NCI-H1105 (cell line): ENCODE measurements at places on chromosomes 3 and 15.
A peak's percentile ranks its signal among the peaks of the same experiment; 100 is the strongest.

GRCh38 chr3:152969557-152970300 is 134.8 kb downstream of the P2RY1 start:
- DNase-seq: no peak

GRCh38 chr15:48400086-48400485 is 68.9 kb downstream of the DUT start:
- no peak for DNase-seq

GRCh38 chr3:140432229-140432669 is 245.6 kb upstream of the TRIM42 start:
- DNase-seq: peak; percentile 95

GRCh38 chr3:78994174-78995027 is 773.4 kb downstream of the ROBO1 start:
- no peak for DNase-seq

GRCh38 chr15:35691891-35692867 is 146.2 kb upstream of the DPH6 start:
- no peak for DNase-seq

DNA sequence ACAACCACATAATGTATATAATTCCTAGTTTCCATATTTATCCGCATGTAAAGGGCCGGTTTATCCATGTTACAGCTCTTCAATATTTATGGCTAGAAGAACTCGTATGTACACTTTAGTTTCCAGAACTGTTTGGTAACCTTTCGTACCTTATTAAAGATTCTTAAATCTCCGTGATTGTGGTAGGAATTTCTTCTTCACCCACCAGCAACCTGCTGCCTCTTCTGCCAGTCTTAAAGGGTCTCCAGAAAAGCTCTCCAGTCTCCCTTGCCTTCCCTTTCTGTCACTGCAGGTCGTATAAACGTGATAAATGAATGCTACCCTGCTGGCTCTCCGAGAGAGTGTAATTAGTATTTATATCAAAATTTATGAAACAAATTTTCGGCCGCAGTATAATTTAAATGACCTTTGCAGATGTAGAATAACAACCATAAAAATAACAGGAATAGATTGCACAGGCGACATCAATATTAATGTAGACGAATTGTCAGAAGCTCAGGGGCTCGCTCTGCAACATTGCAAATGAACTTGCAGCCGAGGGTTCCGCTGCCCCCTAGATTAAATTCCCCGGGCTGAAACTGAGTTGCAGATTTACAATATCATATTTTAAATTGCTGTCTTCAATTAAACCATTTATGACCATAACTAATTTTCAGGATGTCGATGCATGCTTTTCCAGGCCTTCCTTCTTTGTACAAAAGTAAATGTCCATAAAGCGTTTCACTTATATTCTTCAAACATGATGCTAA is 5.4 kb downstream of the ZIC1 start:
- DNase-seq: no peak

GRCh38 chr15:98943051-98943508 is 64.5 kb downstream of the PGPEP1L start:
- DNase-seq: no peak

- DNase-seq: no peak
Observed at GRCh38 chr3:16349986-16350596, 85.1 kb downstream of the OXNAD1 start.

DNA sequence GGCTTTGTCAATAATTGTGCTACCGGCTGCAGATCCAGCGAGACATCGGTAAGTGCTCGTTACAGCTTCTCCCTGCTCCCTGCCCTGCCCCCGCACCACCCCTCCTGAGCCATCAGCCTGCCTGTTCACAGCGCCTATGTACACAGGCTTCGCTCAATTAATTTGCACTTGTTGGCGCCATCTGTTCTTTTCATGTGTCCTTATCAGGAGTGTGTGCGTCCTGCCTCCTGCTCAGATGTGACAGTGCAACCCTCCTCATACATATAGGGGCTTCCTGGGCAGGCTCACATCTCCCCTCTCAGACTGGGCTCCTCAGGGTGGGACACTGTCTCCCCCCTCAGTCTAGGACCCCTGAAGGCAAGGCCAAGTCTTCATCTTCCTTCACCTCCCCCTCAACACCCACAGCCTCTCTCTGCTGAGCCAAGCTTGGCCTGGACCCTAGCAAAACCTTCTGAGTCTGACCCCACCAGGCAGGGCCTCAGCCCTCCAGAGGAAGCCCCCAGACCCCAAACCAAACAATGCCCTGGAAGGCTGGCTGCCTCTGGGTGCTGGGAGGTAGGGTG is 54.9 kb downstream of the CYP11A1 start:
- peak; percentile 87 for DNase-seq

DNA sequence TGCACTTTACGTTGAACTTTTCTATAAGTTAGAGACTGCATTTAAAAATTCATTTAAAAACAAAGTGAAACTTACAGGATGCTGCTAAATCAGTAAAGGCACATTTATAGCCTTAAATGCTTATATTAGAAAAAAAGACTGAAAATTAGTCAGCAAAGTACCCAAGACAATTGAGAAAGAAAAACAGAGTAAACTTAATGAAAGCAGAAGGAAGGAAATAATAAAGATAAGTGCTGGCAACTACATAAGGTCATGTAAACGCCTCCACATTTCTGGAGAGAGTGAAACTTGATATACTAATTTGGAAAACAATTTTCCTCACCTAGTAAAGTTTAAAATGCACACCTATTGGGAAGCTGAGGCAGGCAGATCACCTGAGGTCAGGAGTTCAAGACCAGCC is 58.2 kb upstream of the ACAN start:
- no peak for DNase-seq

GRCh38 chr15:61668444-61668843 is 391.8 kb downstream of the VPS13C start:
- DNase-seq: no peak

DNA sequence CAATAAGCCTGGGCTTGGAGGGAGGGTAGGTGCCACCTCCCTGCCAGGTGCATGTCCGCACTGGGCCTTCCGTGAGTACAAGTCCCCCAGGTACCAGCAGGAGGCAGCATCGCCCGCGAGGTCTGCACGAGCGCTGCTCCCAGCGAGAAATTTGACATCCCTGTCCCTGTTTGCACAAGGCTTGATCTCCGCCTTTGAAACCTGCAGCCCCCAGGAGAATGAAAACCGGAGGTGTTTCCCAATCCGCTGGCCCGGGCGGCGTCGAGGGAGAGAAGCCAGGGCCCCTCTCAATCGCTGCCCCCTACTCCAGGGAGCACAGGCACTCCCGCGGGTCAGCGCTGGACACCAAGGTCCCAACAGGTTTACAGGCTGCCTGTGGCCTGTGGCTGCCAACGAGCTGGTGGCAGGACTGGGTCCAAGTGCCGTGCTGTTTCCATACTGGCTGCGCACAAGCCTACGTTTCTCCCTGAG is 961 bp downstream of the HAPLN3 start:
- peak; percentile 12 for DNase-seq

GRCh38 chr15:64337761-64338160 is 18.2 kb downstream of the CSNK1G1 start:
- DNase-seq: no peak

DNA sequence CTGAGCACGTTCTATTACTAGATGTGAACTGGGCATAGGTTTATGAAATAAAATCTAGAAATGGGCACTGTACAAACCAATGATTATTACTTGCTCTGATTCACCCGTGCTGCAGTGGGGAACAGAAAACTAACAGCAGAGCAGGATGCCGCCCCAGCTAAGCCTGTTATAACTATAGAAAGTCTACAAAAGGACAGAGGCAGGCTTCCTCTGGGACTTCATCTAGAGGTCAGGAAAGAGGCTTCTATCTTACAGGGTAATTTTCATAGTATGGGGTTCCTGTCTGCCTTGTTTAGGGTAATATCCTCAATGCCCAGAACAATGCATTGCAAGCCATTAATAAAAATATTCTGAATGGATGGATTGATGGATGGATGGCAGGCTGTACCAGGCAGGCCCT is 177.0 kb upstream of the TBL1XR1 start:
- DNase-seq: no peak

DNA sequence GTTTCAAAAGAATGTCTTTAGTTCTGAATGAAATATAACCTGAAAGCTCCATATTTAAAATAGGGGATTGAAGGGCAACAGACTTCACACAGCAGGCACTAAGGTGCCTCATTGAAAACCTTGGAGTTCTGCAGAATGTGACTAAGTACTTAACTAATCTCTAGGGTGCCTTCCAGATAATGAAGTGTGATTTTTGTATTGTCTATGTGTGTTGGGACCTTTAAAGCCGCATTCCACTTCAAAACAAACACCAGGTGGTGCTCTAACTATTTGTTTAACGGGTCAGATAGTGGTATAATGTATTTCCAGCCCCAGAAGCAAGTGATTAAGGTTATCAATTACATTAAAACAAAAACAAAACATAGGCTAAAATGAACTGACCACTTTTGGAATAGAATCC is 28.0 kb downstream of the TFG start:
- no peak for DNase-seq

- DNase-seq: no peak
Observed at GRCh38 chr3:122918576-122919290, 108.8 kb downstream of the SEMA5B start.

DNA sequence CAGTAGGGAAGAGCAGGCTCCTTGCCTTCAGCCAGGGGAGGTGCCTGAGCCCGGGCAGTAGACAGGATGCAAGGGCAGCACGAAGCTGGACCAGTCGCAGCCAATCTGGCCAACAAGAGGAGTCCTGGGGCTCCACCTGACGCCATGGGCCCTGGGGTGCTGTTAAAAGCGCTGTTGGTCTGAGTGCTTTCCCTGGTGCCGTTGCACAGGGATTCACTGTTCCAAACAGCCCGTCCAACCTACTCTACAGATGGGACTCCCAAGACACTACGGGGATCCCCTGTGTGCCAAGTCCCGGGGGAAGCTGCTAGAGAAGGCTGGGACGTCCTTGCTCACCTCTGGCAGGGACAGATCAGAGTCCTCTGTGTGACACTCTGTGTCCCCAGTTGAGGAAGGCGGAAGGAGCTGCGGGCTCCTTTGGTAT is 632 bp downstream of the CTSH start:
- no peak for DNase-seq

DNA sequence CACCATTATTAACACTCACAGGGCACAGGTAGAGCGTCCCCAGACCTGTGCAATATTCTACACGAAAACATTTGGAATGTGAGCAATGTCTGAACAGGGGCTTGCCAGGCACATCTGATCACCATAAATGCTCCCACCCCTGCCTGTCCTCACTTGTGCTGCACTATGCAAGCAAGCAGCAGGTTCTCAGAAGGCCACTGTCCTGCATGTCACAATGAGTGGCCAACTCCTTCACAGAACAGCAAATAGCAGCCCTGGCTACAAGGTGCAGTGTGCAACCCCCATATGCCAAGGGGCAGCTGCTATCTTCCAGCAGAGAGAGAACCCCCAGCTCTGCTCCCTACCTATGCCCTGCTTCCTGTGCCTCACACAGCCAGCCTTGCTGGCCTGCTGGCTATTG is 32.6 kb downstream of the SEC22C start:
- no peak for DNase-seq

DNA sequence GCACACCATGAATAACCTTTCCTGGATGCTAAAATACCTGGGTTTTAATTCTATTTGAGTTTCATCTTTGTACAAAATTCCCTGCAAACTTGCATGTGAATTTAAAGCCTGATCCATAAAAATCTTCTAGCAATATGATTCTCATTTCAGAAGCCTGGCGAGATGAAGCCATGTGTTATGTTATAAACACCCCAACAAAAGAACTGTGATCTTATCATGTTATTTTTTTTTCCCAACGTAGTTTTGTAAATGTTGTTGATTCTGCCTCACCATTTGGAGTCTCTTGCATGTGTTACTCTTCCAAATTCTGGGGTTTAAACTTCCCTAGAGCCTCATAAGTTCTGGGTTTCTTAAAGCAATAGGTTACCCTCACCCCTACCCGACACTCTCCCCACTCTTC is 428.1 kb upstream of the DPH6 start:
- DNase-seq: no peak

DNA sequence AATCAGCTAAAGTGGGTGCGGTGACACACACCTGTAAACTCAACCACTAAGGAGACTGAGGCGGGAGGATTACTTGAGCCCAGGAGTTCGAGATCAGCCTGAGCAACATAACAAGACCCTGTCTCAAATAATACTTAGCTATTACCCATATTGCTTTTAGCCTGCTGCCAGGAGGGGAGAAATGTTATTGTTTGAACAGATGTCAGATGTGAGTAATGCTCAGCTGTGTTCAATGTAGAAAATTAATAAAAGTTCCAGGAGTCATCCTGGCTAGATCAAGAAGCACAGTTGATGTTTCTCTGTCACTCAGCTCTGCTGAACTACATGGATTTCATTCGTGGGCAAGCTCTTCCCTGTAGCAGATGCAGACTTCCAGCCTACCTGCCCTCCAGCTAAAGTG is 22.2 kb downstream of the LSM3 start:
- DNase-seq: no peak

- no peak for DNase-seq
Observed at GRCh38 chr3:153036846-153037245, 125.2 kb upstream of the RAP2B start.
